CD4-positive, alpha-beta memory T cell (primary cell): ENCODE measurements at places on chromosomes 3 and 15. TPM values are rescaled to one million over a fixed set of nuclear protein-coding genes. Genes with fewer than 3 reads are reported as not detected.

DNA sequence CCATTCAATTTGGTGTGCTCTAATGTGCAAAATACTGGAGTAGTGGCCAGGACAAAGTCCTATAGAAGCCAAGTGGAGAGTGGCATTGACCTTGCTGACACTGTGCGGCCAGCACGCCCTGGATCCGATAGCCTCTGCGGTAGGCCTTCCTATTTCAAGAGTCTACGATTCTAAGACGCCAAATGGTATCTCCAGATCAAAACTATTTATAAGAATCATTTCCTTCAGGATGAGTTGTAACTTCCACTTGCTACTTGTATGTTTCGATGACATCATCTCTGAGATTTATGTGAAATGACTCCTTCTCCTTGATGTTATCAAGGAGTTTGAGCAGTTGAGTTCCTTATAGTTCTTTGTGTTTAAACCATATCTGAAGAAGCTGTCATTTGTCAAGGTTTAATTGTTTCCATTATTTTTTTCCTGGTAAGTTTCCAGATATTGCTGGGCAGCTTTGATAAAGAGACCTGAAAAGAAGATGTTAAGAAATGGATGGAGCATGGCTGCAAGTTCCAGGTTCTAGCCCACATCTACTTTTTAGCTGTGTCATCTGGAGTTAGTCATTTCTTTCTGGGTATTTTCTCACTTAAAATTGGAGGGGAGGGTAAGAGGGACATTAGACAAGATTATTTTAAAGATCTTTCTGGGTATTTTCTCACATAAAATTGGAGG is 71.8 kb downstream of the TMEM44 start:
- DNase-seq, result no peak

GRCh38 chr3:138678086-138678485 is 69.5 kb downstream of the FAIM start:
- no peak for DNase-seq

DNA sequence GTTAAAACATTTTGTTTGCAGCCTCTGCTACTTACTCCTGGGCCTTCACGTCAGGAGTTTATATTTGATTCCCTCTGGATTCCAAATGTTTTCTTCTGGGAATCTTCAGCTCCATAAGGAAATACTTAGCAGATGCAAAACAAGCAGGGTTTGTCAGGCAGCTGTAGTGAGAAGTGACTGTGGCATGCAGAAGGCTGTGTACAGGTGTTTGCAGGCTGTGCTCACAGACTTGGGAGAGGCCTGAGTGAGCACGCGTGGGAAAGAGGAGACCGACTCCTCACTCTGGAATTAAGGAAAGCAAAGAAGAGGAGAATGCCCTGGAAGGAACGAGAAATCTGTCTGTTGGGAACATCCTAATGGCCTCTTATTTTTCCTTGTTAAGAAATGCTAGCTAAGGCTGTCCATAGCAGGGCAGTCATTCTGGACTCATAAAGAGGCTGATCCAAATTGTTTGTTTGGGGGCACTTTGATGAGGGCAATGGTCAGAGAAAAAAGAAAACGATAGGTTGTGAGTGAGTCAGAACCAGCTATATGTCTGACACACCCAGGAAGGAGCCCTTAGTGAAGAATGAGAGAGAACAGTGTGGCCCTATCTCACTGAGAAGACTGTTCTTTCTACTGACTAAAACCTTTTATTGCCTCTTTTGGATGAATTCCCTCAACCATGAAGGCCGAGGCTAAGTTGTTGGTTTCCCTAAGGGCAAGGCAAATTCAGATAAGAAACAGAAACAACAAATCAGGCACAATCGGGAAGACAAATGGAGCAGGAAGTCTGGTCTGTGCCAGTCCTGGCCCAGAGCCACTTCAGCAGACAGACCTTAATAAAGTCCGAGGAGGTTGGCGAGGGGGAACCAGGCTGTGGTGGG is 82.6 kb downstream of the TGFBR2 start:
- no peak for DNase-seq

DNA sequence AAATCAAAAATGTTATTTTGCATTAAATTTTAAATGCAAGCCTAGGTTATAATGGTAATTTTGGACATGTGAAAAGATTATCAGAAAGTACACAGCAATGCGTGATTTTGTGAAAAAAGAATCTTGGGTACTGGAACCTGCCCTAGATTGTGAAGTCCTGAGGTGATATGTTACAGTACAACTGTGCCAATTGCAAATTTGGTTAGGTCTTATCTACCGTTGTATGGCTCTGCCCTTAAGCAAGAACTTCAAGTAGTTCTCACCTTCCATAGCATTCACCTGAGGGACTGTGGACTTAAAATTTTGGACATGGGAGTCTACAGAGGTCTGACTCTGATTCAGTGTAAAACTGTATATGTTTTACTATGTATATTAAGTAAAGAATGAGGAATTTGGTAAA is 140.2 kb downstream of the PEX5L start:
- no peak for DNase-seq

The ST8SIA2 gene
- total RNA-seq, result not detected

The NAALADL2 gene
- total RNA-seq, result not detected

- no peak for DNase-seq
These were observed 33.8 kb downstream of the DRD3 start for GRCh38 chr3:114144909-114145688.

GRCh38 chr15:57545995-57546394 is 45.7 kb upstream of the MYZAP start:
- DNase-seq, result no peak

DNA sequence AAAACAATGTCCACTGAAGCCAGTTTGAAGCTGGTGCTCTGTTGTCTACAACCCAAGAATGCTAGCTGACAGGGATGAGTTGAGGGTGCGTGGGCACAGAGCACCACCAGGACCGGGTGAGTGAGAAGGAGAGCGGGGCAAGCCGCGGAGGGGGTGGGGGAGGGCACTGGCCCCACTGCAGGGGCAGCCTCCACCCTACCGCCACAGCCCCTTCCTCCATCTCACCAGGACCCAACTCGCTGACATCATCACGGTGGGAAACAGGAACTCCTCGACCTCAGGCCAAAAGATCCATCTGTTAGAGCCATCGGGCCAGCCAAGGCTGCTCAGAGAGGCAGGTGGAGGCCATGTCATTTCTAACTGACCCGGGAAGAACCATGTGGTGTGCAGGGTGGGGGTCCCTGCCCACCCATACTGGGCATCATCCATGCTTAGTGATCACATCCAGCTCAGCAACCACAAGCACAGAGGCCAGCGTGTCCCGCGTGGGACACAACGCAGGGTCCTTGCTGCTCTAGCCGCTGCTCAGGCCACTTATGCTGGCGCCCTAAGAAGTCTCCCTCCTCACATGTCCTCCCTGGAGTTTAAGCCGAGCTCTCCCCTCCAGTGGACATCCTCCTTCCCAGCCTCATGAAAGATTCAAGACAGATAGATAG is 57.6 kb upstream of the GATA2 start:
- no peak for DNase-seq
